ENCODE measurements at places on chromosomes 3 and 15.

GRCh38 chr3:125958511-125959316 lies 10.3 kb upstream of the ROPN1B start:
- DNase-seq, result no peak

DNA sequence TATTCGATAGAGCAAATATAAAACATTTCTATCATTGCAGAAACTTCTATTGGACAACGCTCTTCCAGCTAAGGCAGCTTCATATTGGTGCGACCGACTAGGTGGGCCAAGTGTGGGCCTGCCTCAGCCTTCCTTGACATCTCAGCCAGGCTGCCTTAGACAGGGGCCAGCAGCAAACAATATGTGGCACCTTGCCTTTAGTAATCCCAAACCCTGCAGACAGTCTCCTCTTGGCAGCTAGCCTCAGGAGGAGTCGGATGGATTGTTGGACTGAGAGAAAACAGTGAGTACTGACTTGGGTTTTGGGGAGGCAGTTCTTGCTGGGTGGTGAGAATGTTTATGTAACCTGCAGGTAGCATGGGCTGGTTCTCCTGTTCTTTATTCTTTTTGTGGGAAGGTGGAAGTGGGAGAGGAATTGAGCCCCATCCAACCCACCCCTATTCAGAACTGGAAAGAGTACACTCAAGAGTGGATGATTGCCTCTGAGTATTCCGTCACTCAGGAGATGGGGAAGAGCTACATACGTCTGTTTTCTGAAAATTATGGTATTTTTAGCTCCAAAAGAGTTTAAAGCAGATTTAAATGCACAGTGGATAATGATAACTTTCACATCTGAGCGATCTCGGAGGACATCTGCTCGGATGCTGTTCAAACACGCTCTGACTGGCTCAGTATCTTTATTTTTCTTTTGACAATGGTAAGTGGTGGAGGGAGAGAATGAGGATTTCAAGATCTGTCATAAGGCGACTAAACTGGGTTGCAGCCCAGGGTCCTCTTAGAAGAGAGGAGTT lies 47.2 kb downstream of the GPD1L start:
- DNase-seq, result no peak

DNA sequence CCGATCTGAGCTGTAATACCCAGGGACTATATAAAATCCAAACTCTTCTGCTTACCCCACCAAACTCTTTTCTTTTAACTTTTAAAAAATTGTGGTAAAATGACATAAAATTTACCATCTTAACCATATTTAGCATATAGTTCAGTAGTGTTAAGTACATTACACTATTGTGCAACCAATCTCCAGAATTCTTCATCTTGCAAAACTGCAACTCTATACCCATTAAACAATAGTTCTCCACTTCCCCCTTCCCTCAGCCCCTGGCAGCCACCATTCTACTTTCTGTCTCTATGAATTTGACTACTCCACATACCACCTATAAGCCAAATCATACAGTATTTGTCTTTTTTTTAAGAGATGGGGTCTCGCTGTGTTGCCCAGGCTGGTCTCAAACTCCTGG lies 38.7 kb downstream of the SENP8 start:
- DNase-seq, result no peak

DNA sequence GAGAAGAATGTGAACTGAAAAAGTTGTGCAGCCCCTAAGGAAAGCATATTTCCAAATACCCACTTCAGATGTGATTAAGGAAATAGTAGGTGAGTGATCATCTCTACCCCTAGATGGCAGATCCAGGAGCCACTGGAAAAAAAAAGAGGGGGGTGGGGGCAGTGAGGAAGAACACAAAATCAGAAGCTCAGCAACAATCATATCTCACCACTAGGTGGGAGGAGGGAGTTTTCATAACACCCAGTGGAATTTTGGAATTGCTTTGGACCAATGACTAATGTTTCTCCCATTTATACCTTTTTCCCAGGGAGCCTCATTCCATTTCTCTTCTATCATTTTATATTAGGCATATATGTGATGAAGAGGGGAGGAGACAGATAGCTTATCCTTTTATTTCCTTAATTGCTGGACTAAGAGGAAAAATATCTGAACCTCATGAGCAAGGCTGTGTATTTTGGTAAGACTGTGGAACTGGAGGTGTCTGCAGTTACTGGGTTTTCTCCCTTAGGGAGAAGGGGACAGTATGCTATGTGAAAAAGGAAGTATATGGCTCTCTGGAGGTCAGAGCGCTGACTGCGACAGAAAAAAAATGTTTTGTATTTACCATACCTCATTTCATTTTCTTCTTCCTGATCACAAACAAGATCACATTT lies 363.4 kb downstream of the GAP43 start:
- DNase-seq, result no peak

DNA sequence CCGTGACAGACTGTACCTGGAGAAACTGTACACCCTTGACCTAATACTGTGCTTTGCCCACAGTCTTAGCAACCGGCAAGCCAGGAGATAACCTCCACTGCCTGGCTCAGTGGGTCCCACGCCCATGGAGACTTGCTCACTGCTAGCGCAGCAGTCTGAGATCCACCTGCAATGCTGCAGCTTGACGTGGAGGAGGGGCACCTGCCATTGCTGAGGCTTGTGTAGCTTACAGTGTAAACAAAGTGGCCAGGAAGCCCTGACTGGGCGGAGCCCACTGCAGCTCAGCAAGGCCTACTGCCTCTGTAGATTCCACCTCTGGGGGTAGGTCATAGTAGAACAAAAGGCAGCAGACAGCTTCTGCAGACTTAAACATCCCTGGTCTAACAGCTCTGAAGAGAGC lies 189.3 kb downstream of the EDEM1 start:
- DNase-seq, result no peak

DNA sequence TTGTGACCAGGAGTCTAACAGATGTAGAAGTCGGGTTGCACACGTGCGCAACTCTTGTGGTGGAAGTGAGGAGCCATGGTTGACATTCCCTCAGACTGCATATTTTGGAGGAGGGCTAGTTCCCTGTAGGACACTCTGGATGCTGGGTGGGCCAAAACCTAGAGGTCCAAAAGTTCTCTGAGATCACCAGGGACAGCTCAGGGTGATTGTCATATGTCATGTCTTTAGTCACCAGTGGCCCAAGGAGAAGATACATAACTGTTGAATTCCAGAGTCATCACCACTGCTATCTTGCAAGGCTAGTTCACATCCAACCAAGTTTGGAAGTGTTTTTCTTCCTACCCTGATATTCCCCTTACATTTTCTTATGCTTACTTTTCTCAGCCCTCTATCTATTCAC lies 95.2 kb upstream of the C3orf80 start:
- DNase-seq, result no peak

DNA sequence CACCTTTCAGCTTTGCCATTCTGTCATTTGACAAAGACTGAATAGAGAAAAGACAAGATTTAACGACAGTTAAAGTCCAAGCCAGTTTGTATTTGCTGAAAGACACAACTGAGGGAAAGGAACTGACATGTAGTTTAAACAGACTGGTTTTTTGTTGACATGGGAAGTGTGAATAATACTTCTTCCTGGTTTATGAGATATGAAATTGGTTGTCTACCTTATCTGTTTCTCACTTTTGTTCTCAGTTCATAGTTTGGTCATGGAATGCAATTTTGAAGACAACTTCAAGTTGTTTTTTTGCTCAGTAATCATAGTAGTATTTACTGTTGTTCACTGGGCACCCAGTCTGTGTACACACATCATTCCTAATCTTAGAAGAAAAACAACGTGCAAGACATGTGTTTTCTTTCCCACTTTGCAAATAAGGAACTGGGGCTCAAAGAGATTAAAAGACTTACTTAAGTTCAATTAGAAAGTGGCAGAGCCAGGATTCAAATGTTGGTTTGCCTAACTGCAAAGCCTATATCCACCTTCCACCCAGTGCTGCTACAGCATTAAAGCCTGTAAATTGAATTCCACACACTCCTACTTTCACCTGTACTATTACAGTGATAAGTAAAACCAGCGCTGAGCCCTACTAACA lies 103.5 kb downstream of the LPP start:
- no peak for DNase-seq

DNA sequence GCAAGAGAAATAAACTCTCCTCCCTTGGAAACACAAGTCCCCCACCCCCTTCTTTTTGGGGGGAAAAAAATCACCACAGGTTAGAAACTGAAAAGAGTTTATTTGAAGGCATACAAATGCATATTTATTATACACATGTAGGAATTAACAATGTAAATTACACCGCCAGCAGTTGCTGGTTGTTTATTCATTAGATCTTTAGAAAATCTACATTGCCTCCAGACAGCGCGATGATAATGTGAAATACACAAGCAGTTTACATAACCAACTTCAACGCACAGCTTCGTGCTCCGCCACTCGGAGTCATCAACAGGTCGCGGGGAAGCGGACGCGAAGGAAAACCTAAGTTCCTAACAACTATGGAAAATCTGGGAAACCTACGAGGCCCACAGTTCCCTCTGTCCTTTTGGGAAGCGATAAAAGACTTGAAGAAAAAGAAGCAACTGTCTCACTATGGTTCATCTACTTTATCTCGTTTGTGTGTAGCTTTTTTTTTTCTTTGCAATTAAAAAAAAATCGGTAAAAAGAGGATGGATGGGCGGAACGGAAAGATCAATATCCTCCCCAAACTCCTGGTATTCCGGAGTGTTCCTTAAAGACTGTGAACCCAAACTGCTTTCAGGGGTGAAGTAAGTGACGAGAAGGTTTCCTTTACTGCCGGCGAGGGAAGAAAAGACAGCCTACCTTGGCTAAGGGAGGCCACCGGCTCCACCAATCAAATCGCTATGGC lies 8.4 kb upstream of the FOXB1 start:
- DNase-seq, result no peak

GRCh38 chr3:15794842-15795650 lies 2.7 kb downstream of the ANKRD28 start:
- no peak for DNase-seq

DNA sequence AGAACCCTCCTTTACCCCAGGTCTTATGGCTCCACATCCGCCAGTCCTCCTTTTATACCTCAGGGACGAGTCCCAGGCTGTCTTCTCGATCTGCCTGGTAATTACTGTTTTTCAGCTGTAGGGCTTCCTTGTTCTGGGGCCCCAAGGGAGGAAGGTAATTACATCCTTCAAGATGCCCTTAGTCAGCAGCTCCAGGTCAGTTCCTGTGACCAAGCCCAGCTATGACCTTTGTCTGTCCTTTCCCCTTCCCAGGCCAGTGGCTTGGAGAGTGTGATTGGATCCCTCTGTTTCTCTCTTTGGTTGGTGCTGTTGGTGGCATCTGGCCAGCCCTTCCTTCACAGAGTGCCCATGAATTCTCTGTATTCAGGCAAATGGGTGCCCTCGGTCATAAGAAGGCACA lies 92.6 kb downstream of the AAGAB start:
- DNase-seq, result no peak

GRCh38 chr3:111072031-111072921 lies 660 bp downstream of the NECTIN3 start:
- no peak for DNase-seq

GRCh38 chr15:52642386-52643361 lies 36.5 kb downstream of the ATOSA start:
- DNase-seq, result no peak

GRCh38 chr3:189513281-189514117 lies 117.7 kb upstream of the TP63 start:
- no peak for DNase-seq

GRCh38 chr3:43704697-43705096 lies 14.0 kb downstream of the ABHD5 start:
- DNase-seq, result no peak

DNA sequence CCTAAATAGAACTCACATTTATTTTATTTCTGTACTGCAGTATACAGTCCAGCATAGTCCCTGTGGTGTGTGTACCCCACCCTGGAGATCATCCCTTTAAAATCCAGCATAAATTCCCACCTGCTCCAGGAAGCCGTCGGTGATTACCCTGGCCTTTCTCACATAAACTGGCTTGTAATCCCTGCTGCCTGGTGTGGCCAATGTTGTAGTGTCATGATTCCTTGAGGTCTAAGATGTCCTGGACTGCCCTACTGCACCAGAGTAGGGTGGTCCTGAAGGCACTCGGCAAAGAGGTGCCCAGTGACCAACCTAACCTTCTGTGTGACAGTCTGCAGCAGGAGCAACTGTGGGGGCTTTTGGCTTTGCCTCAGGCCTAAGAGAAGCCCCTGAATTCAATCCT lies 58.9 kb downstream of the ITGA11 start:
- DNase-seq, result no peak

DNA sequence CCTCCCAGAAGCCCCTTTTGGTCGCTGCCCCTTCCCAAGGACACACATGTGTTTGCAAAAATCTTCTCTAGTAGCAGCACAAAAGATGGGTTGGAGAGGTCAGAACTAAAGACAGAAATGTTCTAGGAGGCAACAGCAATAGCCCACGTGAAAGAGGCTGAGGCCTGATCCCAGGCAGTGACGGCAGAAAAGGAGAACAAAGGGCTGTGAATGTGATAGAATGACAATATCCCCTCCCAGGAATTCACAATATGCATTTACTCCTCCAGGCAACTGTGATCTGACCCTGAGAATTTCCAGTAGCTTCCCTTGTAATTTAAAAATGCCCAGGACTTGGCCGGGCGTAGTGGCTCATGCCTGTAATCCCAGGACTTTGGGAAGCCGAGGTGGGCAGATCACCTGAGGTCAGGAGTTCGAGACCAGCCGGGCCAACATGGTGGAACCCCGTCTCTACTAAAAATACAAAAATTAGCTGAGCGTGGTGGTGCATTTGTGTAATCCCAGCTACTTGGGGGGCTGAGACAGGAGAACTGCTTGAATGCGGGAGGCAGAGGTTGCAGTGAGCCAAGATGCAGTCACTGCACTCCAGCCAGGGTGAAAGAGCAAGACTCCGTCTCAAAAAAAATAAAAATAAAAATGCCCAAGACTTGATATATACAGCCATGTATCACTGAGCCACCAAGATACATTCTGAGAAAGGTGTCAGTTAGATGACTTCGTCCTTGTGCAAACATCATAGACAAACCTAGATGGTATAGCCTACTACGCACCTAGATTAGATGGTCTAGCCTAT lies 43.6 kb upstream of the PIAS1 start:
- DNase-seq, result no peak

DNA sequence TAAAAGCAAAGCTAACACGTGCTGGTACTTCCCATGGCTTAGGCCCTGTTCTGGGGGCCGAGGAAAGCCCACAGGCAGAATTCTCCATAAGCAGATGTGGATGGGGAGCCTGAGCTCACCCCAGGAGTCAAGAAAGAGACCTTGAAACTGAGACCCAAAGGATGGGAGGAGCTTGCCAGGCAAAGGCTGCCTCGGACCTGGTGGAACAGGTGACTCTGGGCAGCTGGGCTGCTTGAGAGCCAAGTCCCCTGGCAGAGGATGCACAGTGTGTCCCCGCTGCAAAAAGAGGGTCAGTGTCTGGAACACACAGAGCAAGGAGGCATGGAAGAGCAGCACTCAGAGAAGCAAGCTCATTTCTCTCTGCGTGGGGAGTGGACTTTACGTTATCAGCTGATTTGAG lies 528.7 kb downstream of the GABRG3 start:
- no peak for DNase-seq
